ENCODE measurements at places on chromosomes 6 and 20. TPM values are rescaled to one million over a fixed set of nuclear protein-coding genes. Genes with fewer than 3 reads are reported as not detected.
A peak's percentile ranks its signal among the peaks of the same experiment; 100 is the strongest.

- H3K27me3 ChIP-seq, result no peaks in the 10 kb centered on the region
- no peak overlapping the region for H3K27ac ChIP-seq
- H3K4me3 ChIP-seq, result no peak overlapping the region
- H3K4me1 ChIP-seq, result no peaks in the 10 kb centered on the region
- no peak for DNase-seq
Measured at GRCh38 chr6:107217248-107217647, 101.9 kb upstream of the BEND3 start.

DNA sequence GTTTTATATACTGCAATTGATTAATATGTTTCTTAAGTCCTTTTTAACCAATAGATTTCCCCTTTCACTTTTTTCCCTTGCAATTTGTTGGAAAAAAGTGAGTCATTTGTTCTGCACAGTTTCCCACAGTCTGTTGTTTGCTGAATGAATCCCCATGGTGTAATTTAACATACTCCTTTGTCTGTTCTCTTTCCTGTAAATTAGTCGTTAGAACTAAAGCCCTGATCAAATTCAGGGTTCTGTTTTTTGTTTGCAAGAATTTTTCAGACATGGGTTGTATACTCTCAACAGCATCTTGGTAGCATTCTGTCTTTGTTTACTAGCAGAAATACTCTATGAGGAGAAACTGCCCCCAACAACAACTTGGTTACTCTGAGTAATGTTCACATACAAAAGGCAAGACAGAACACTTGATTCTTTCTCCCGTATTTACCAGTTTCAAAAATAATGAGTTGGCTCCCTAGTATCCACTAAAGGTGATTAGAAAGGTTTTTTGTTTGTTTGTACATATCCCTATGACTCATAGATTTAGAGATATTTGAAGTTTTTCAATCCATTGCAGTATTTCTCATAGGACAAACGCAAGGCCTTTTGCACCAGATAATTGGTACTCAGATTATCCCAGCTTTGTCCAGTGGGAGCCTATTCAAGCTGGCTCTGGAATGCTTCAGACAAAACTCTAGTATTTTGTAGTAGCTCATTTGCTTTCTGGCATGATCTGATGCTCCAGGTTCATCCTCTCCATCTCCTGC lies 16.5 kb downstream of the BLOC1S5 start:
- no peaks in the 10 kb centered on the region for H3K4me1 ChIP-seq
- H3K27me3 ChIP-seq, result no peaks in the 10 kb centered on the region
- no peaks in the 10 kb centered on the region for H3K36me3 ChIP-seq
- DNase-seq, result no peak
- no peak overlapping the region for H3K4me3 ChIP-seq

DNA sequence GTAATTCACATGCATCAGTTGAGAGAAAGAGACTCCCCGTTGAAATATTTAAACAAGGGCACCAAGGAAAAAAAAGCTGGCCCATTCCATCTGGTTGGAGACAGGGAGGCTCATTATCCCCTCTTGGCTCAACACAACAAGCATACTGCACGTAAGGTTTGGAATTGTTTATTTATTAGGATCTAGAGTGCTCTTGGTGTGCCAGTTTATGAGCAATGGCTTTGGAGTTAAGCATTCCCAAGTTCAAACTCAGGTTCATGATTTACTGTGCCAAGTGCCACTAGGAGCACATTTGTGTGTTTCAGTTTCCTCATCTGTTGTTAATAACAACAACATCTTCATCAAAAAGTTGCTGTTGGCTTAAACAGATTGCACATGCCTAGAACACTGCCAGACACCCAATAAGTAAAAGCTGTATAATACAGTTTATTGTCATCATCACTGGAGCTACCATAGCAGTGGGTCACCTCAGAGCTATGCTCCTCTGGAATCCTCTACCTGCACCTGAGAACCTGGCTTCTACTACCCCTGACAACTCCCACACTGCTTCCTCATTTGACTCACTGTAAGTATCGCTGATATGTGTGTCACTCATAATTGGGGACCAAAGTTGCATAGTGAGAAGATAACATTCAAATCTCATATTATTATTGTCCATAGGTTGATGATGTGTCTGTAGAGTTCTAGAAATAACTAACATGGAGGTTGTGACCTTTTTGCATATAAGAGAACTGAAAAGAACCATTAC lies 5.4 kb downstream of the SLC17A3 start:
- no peaks in the 10 kb centered on the region for H3K36me3 ChIP-seq
- H3K4me3 ChIP-seq, result no peak overlapping the region
- H3K4me1 ChIP-seq, result no peaks in the 10 kb centered on the region
- DNase-seq, result no peak
- H3K27me3 ChIP-seq, result no peaks in the 10 kb centered on the region
- H3K27ac ChIP-seq, result no peak overlapping the region

DNA sequence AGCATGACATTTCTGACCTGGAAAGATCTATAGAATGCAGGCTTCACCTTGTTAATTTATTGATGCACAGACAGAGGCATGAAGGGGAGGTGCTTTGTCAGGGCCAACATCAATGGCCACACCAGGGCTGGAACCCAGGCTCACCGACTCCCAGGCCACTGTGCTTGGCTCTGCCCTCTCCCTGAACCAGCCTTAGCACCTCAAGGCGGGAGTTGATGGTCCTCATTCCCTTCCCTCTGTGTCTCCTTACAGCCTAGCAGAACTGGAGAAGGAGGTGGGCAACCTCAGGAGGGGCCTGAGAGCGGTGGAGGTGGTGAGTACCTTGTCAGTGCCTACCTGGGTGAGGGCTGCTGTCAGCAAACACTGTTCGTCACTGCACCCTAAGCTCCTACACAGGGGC lies 35.6 kb downstream of the MOCS1 start:
- H3K36me3 ChIP-seq, result peaks cover 19% of the 10 kb centered on the region
- no peaks in the 10 kb centered on the region for H3K27me3 ChIP-seq
- no peaks in the 10 kb centered on the region for H3K4me1 ChIP-seq

DNA sequence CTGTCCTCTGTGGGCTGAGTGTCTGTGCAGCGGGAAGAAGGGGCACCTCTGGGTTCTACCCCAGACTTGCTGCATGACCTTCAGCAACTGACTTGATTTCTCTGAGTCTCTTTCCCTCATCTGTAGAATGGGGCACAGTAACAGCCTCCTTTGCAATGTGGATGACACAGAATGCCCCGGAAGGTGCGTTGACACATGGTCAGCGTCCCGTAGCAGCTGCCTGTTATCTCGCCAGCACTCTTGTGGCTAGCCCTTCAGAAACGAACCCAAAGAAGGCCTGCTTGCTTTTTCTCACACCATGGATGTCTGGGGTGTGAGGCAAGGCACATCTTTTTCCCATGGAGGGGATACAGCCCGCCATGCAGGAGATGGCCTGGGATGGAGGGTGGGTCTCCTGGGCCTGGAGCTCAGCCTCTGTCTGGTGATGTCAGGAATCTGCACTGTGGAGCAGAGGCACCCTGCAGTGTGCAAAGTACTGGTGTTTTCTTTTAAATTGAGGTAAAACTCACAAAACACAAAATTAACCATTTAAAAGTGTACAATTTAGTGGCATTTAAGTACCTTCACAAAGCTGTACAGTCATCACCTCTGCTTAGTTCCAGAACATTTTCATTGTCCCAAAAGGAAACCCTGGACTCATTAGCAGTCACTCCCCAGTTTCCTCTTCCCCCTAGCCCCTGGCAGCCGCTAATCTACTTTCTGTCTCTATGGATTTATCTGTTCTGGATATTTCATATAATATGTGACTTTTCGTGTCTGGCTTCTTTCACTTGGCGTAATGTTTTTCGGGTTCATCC lies 59.8 kb upstream of the FAM83D start:
- H3K27me3 ChIP-seq, result no peaks in the 10 kb centered on the region
- H3K27ac ChIP-seq, result no peak overlapping the region
- no peaks in the 10 kb centered on the region for H3K36me3 ChIP-seq
- no peak for DNase-seq
- no peak overlapping the region for H3K4me3 ChIP-seq

DNA sequence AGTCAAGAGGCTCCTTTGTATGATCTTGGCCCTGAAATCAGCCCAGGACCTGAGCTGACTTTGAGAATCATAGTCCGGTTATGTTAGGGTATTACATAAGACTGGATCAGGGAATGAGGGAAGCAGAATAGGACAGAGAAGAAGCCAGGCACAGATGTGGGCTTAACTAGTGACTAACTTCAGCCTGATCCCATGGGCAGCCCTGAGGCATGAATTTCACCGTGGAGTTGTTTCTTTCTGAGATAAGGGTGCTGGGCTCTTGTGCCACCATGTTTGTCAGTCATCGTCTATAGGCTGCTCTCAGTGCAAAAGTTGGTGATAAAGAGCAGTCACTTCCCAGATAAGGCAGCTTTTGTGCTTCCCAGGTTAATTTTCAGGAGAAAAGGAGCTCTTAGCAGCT lies 544.7 kb upstream of the SPTLC3 start:
- H3K4me3 ChIP-seq, result no peak overlapping the region
- no peaks in the 10 kb centered on the region for H3K27me3 ChIP-seq
- H3K27ac ChIP-seq, result no peak overlapping the region

DNA sequence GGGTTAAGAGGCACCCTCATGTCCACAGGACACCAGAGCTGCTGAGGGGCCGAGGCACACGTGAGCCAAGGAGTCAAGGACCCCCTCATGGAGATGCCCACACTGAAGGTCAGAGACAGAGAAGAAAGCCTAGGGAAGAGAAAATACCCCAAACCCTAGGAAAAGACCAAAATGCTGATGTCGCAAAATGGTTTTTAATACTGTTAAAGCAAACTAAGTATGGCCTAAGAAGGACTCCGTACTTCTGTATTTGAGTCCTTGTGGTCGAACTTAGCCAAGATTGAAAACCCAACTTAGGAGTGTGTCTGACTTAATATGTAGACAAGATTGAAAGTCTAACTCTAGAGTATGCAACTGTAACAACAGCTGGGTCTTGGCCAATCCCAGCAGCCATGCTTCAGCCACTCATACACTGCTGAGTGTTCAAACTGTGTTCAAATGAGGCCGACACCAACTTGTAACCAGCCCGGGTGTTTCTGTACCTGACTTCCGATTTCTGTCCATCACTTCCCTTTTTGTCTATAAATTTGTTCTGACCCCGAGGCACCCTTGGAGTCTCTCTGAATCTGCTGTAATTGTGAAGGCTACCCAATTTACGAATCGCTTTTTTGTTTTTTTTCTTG lies 92.6 kb upstream of the AGPAT4 start:
- no peaks in the 10 kb centered on the region for H3K27me3 ChIP-seq
- H3K36me3 ChIP-seq, result no peaks in the 10 kb centered on the region
- no peak overlapping the region for H3K27ac ChIP-seq

GRCh38 chr20:43983359-43983758 lies 68.7 kb downstream of the TOX2 start:
- H3K36me3 ChIP-seq, result no peaks in the 10 kb centered on the region
- H3K4me3 ChIP-seq, result no peak overlapping the region
- H3K27me3 ChIP-seq, result no peaks in the 10 kb centered on the region
- H3K4me1 ChIP-seq, result no peaks in the 10 kb centered on the region
- no peak overlapping the region for H3K27ac ChIP-seq

DNA sequence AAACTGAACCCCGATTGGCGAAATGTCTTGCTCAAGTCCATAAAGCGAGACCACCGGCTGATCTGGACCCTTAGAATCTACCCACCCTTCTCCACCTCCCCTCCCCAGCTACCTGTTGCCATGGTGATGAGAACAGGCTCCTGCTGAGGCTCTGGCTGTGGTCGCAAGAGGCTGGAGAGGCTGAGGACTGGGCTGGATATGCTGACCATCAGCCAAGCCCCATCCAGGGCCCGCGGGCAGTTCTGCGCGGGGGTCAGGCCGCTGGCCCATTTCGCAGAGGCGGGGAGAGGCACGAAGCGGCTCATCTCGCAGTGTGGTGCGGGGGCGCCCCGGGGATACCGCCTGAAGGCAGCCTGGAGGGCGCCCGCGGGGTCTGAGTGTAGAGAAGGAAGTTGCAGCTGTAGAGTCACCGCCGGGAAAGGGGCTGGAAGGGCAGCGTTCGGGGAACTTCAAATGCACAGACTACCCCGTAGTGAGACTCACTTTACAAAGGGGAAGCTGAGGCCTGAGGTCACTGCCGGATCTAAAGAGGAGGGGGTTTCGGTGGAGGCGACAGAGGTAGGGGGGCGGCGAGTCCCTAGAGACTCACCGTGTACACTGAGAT lies 671 bp downstream of the TAPBP start:
- DNase-seq, result peak; percentile 83
- peaks cover 29% of the 10 kb centered on the region for H3K36me3 ChIP-seq
- peak overlapping the region; percentile 99 for H3K27ac ChIP-seq
- H3K27me3 ChIP-seq, result no peaks in the 10 kb centered on the region

- no peaks in the 10 kb centered on the region for H3K36me3 ChIP-seq
- no peak for DNase-seq
- H3K27me3 ChIP-seq, result no peaks in the 10 kb centered on the region
- H3K27ac ChIP-seq, result no peak overlapping the region
Measured at GRCh38 chr6:132003516-132004178, 52.5 kb upstream of the CCN2 start.

DNA sequence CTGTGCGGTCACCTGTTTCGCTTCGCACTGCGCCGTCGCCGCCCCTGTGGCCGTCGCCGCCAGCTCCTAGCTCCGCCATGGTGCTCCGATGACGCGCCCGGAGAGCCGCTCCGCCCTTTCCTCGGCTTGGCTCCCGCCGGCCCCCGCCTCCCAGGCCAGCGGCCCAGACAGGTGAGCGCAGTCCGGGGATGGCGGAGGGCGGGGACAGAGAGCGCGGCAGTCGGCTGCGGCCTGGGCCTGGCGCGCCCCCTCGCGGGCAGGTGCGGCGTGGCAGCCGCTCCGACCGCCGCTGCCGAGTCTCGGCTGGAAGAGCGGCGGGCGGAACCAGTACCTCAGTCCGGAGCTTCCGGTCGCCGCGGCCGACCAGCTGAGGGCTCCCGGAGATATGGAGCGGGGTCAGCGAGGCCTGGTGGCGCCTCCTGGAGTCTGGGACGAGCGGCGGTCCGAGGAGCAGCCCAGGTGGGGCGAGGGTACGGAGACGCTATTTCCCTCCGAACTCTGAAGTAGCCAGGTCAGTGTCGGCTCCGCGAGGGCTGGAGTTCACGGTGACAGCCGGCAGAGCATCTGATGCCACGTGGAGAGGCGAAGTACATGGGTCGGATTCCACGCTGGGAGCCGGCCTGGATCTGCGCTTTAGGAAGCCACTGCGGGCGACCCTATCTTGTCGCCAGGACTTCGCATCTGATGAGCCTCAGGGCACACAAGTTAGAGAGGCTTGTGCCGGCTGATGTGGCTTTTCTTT lies at the start of gene MAP7:
TSS of gene MAP7 (minus strand) at position 93 of the 742 bp plus-strand sequence. CDS start at position 79, 14 bp downstream.
- no peaks in the 10 kb centered on the region for H3K36me3 ChIP-seq
- peak; percentile 96 for DNase-seq
- peak within 1 kb of the TSS; percentile 69 for H3K4me3 ChIP-seq
- peak within 1 kb of the TSS; percentile 63 for H3K27ac ChIP-seq
- peaks cover 12% of the 10 kb centered on the region for H3K4me1 ChIP-seq

GRCh38 chr6:105482227-105482844 lies 79.5 kb upstream of the PREP start:
- no peaks in the 10 kb centered on the region for H3K4me1 ChIP-seq
- no peak overlapping the region for H3K27ac ChIP-seq
- no peaks in the 10 kb centered on the region for H3K36me3 ChIP-seq
- H3K4me3 ChIP-seq, result no peak overlapping the region
- DNase-seq, result no peak

GRCh38 chr20:45322952-45323383 lies 14.9 kb upstream of the MATN4 start:
- no peaks in the 10 kb centered on the region for H3K27me3 ChIP-seq
- peaks cover 30% of the 10 kb centered on the region for H3K36me3 ChIP-seq
- H3K27ac ChIP-seq, result no peak overlapping the region
- no peak overlapping the region for H3K4me3 ChIP-seq

GRCh38 chr6:135686784-135687301 lies 164.7 kb upstream of the PDE7B start:
- H3K36me3 ChIP-seq, result no peaks in the 10 kb centered on the region
- H3K4me1 ChIP-seq, result peaks cover 3% of the 10 kb centered on the region
- H3K27ac ChIP-seq, result peak overlapping the region; percentile 30
- H3K4me3 ChIP-seq, result no peak overlapping the region
- H3K27me3 ChIP-seq, result no peaks in the 10 kb centered on the region

TTK gene
- total RNA-seq, result 0.55 TPM

GMPR gene
- total RNA-seq, result 17.6 TPM

SNAP91 gene
- not detected for total RNA-seq

EPPIN gene
- total RNA-seq, result not detected

SUMO4 gene
- 2.5 TPM for total RNA-seq
